ENCODE measurements at places on chromosomes 2 and 18.

DNA sequence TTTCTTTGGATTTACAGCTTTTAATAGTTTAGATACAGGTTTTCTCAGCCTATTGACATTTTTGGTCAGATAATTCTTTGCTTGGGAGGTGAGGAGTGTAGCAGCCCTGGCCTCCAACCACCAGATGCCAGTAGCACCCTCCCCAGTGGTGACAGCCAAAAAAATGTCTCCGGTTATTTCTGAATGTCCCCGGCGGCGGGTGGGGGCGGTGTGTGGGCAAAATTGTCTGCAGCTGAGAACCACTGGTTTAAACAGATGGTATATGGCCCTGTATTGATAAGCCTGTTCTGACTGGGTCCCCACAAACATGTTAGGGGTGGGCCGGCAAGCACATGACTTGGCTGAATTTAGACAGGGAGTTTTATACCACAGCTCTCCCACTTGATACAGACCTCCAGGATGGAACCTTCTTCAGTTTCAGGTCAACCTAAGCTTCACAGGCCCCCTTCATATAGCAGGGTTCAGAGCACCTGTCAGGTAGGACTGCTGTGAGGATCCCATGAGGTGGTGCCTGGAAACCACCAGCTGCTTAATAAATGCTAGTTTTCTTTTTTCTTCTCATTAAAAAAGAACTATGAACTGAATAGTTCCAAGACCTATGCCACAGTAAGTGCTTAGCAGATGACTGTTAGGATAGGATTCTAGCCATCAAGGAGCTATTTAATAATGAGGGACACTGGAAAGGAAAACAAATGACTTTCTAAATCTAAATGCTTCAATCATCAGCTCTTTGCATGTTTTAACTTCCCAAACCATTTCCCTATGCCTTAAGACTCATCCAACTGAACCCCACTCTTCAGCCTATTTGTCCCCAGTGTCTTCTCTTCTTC lies 18.1 kb downstream of the LPIN2 start:
- no peak for DNase-seq

GRCh38 chr2:127074936-127075335 lies 32.0 kb downstream of the BIN1 start:
- DNase-seq, result no peak

- DNase-seq, result no peak
Observed at GRCh38 chr2:176780348-176780747, 432.2 kb upstream of the HNRNPA3 start.

- no peak for DNase-seq
Observed at GRCh38 chr2:111239581-111240249, 119.0 kb downstream of the BCL2L11 start.

GRCh38 chr2:235396071-235396846 lies 97.6 kb upstream of the AGAP1 start:
- DNase-seq, result no peak

All from C1 segment of cervical spinal cord (tissue), 14 donors.